ENCODE measurements at places on chromosomes 4 and X. TPM values are rescaled to one million over a fixed set of nuclear protein-coding genes. Genes with fewer than 3 reads are reported as not detected.
A peak's percentile ranks its signal among the peaks of the same experiment; 100 is the strongest.

The CXCL8 gene
- 4.0 TPM for total RNA-seq

The ZNF81 gene
- 6.3 TPM for total RNA-seq

GRCh38 chr4:119041951-119042560 is 93.6 kb upstream of the MYOZ2 start:
- peak; percentile 85 for DNase-seq
- no peaks in the 10 kb centered on the region for H3K36me3 ChIP-seq
- H3K27me3 ChIP-seq: no peaks in the 10 kb centered on the region
- H3K4me1 ChIP-seq: peaks cover under 1% of the 10 kb centered on the region
- no peak overlapping the region for H3K27ac ChIP-seq

DNA sequence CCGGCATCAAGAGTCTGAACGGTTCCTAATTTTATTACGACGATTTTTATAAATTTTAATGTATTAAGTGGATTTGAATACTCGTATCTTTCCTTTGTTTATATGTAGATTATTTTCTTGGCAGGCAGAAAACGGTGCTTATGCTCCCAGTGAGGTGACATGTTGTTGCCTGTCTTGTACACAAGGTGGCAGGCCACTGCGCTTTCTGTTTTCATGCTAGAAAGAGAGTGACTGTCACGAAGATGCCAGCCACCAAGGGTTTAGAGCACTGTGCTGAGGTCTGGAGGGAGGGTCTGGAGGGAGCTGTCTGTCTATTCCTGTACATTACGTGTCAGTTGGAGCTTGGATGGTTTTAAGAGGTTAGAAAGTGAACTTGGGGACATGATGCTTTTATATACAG is 87.7 kb downstream of the SHROOM2 start:
- DNase-seq: peak; percentile 14
- no peaks in the 10 kb centered on the region for H3K36me3 ChIP-seq
- H3K4me1 ChIP-seq: no peaks in the 10 kb centered on the region
- H3K27ac ChIP-seq: no peak overlapping the region

- H3K4me1 ChIP-seq: no peaks in the 10 kb centered on the region
- H3K27me3 ChIP-seq: no peaks in the 10 kb centered on the region
- no peak overlapping the region for H3K27ac ChIP-seq
- DNase-seq: no peak
- H3K4me3 ChIP-seq: no peak overlapping the region
Observed at GRCh38 chr4:99219479-99219878, 433 bp upstream of the ADH6 start.

DNA sequence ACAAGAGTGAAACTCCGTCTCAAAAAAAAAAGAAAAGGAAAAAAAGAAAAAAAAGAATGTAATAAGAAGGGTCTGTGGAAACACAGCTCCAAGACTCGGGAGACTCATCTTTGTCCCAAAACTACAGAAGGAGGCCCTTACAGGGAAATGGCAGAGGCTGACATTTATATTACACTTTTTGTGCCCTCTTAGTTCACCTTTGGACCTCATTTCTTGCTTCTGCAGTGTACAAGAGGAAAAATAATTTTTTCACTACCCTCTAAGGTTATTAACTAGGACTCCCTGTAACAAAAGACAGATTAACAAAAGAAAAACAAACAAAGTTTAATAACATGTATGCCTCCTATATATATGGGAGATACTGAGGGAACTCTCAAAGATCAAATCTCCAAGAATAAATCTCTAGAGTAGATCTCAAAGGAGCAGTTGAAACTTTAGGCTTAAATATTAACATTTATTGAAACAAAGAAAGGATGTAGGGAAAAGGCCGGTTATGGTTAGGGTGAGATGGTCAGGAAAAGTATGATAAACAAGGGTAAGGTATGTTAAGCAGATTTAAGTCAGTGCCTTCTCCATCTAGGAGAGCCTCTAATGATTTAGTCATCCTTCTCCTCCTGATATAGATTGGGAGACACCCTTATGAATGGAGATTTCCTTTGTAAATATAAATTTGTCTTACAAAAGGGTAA is 121.3 kb upstream of the JADE1 start:
- no peaks in the 10 kb centered on the region for H3K36me3 ChIP-seq
- H3K27me3 ChIP-seq: no peaks in the 10 kb centered on the region
- H3K4me3 ChIP-seq: no peak overlapping the region
- H3K4me1 ChIP-seq: no peaks in the 10 kb centered on the region
- H3K27ac ChIP-seq: no peak overlapping the region
- DNase-seq: no peak

DNA sequence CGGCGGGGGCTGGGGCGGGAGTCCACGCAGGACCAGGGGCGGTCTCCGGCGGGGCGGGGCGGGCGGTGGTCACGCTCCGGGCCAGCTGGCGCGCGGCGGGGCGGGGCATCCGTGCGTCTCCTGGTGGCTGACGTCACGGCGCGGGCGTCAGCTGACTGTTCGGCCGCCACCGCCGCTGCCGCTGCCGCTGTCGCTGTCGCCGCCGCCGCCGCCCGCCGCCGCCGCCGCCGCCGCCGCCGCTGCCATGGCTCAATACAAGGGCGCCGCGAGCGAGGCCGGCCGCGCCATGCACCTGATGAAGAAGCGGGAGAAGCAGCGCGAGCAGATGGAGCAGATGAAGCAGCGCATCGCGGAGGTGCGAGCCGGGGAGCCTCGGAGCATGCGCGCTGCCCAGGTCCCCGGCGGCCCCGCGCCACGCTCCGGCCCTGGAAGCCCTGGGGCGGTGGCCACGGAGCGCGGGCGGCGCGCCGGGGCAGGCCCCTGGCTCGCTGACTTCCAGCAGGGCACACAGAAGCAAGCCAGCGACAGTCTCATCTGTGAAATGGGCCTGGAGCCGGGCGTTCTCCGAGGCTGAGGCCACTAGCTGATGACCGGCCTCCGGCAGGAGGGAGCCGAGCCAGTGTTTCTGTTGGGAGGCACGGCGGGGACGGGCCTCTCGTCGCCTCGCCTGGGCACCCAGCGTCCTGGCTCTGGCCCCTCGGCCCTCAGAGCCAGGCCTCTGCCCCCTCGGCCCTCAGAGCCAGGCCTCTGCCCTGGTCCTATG is at the start of gene FAM50A:
Gene FAM50A (plus strand): TSS at position 150 of the 763 bp plus-strand sequence. CDS start 95 bp downstream, at position 245.
- peak within 1 kb of the TSS; percentile 53 for H3K4me3 ChIP-seq
- peaks cover 65% of the 10 kb centered on the region for H3K36me3 ChIP-seq
- H3K4me1 ChIP-seq: peaks cover 17% of the 10 kb centered on the region
- DNase-seq: peak; percentile 86

GRCh38 chr4:165464813-165465381 is 86.1 kb downstream of the CPE start:
- no peaks in the 10 kb centered on the region for H3K36me3 ChIP-seq
- DNase-seq: peak; percentile 65
- no peaks in the 10 kb centered on the region for H3K27me3 ChIP-seq
- H3K4me1 ChIP-seq: peaks cover 2% of the 10 kb centered on the region

All from muscle of leg (tissue), 16 donors.